ENCODE measurements at places on chromosomes 5 and 9.

DNA sequence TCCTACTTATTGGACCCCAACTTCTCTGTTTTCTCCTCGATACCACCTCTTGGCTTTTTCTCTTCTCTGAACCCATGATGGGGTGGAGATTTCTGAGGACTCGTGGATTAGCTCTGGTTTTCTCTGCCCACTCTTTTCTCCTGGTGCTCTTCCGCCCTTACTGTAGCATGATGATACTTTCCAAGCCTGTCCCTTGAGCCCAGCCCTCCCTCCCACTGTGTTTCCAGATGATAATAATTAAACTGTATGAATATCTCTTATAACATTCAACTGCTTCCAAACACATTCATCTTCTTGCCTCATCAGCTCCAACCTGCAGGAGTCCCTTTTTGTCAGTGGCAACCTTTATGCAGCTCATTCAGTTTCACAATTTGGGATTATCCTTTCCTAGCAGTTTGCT lies 494.2 kb upstream of the KLF4 start:
- no peak for DNase-seq

DNA sequence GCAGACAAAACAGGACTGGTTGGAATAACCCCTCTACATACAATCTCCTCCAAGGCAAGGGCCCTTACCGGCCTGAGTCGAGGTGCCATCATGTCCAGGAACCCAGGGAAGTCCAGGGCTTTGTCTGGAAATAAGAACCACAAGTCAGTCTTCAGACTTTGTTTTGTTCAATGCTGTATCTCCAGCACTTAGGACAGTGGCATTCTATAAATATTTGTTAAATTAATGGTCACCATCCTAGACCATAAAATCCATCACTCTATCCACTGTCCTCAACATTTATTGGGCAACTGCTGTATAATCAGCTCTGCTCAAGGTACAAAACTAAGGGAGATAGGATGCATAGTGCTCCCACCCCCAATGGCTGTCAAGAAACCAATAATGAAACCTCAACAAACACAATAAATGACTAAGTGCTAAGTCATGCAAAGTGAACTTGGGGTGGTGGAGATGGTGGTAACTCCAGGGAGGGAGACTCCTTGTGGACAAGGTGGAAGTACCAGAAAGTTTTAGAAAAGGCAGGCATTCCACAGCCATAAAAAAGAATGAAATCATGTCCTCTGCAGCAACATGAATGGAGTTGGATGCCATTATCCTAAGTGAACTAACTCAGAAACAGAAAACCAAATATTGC lies 5.0 kb downstream of the RELL2 start:
- no peak for DNase-seq

- DNase-seq = no peak
These were observed 530.4 kb upstream of the CDH9 start for GRCh38 chr5:27568811-27569210.

- no peak for DNase-seq
These were observed 133.3 kb upstream of the PCA3 start for GRCh38 chr9:76630916-76631315.

DNA sequence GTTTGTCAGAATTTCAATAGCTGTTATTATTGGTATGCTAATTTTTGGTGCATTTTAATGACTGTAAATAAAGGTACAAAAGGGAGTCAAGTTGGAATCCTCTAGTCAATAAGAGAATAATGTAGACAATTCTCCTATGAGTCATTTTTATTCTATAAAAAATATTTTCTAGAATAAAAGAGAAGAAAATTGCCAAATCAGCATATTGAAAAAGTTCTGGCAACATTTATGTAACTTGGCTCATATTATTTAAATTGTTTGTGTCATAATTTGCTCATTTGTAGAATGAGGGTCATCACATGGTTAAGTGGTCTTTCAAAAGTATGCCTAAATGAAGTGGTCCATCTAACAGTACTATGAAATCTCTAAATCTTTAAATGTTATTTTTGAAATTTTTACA lies 1719.8 kb upstream of the WWC1 start:
- no peak for DNase-seq

GRCh38 chr9:468766-469426 lies 254.2 kb downstream of the DOCK8 start:
- DNase-seq = no peak

- DNase-seq = no peak
These were observed 3.4 kb downstream of the CPEB4 start for GRCh38 chr5:173891308-173892116.

- DNase-seq = no peak
These were observed 673.4 kb upstream of the MEF2C start for GRCh38 chr5:89556215-89556913.
